ENCODE measurements at places on chromosomes 3 and 15. TPM values are rescaled to one million over a fixed set of nuclear protein-coding genes. Genes with fewer than 3 reads are reported as not detected.

Gene TXNRD3
- total RNA-seq = 17.2 TPM

Gene MBD4
- total RNA-seq = 44.7 TPM

DNA sequence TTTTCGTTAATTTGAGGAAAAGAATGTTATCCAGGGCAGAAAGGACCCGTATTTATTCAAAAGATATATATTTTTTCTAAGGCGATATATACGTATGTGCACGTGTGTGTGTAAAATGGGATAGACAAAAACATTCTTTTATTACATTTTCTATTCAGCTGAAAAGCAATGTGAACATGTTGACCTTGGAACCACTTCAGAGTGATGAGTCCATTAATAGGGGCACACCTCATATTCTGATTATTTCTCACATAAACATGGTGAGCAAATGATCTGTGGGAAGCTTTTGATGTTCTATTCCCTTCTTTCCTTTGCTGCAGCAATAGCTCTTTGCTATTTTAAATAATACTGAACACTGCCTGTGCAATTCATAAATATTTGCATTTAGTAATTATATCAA is 87.6 kb downstream of the SYNPR start:
- no peak for DNase-seq

Gene DLL4
- 0.31 TPM for total RNA-seq

DNA sequence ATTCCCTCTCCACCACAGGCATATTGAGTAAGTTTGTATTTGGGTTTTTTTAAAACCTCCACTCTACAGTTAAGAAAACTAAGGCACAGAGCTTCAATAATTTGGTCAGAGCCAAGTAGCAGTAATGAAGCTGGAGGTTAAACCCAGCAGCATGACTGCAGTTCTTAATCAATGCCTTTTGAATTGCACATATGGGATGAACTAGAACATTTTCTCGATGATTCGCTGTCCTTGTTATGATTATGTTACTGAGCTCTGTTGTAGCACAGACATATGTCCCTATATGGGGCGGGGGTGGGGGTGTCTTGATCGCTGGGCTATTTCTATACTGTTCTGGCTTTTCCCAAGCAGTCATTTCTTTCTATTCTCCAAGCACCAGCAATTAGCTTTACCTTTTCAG is 1.6 kb upstream of the CCR5 start:
- no peak for DNase-seq

GRCh38 chr3:179037351-179037750 is 34.3 kb downstream of the ZMAT3 start:
- DNase-seq = no peak

DNA sequence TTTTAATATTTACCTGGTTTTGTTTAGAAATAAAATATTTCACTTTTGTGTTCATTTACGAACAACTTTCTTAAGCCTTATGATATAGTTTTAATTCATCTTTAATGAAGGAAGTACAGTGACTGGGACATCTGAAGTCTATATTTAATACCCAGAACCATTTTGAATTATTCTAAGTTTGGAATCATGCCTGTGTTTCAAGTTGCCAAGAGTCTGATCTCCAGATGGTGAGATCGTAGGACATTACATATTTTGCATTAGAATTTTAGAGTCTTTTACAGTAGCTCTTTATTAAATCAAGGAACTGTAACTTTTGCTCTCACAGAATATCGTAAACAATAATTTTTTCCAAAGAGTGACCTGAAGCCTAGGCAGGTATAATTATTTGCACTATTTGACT is 420.7 kb downstream of the SI start:
- no peak for DNase-seq

DNA sequence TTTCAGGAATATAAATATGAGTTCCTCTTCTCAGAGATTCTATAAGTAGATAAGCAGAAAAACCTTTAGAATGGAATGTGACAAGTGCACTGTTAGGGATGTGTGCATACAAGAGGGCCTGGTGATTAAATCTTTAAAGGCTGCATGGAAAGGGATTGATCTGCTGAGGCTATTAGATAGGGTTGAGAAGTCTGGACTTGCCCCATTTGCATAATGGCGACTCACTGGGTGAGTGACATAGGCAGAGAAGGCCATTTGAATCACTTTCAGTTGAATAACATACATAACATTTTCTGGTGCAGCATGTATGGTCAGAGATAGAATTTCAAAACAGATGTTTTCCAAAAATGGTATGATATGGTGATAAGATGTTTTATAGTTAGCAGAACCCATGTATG is 156.9 kb downstream of the ZNF621 start:
- DNase-seq = no peak

DNA sequence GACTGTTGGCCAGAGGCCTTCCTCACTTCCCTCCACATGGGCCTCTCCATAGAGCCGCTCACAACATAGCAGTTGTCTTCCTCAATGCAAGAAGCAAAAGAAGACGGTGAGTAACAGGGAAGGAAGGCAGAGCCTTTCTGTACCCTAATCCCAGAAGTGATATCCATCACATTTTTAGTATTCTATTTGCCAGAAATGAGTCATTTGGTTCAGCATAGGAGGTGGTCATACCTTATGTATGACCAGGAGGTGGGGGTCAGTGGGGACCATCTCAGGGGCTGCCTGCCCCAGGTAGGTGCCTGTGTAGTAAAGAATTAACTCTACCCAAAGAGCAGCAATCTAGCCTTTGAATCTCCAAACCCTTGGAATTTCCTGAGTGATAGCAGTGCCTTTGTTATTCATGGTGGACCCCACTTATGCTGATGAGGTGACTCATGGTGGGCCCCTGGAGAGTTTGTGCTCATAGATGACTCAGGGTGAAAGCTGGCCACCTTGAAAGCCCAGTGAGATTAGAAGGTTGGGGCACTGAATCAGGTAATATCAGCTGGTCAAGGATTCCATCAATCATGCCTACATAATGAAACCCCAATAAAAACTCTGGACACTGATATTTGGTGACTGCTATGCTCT is 323.9 kb upstream of the IGF1R start:
- no peak for DNase-seq

GRCh38 chr3:8458238-8458661 is 43.4 kb upstream of the LMCD1 start:
- DNase-seq = no peak

- DNase-seq = no peak
Measured at GRCh38 chr15:49902685-49903501, 216.1 kb downstream of the ATP8B4 start.

DNA sequence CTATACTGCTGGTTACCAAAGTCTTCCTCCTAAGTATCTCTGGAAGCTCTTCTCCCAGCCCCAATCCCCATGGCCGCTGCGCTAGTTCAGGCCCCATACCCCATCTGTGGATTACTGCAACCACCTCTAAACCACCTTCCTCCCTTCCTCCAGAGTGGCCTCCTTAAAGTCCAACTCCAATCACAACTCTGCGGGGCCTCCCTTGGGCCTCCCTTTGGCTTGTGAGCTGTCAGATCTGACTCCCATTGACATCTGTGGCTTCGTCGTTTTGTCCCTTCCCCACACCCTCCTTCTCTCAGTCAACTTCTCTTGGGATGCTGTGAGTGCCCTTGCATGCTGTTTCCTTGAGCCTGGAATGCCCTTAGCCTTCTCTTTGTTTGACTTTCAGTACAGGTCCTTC is 9.3 kb upstream of the HRH1 start:
- DNase-seq = no peak
